ENCODE measurements at places on chromosomes 7 and 10.

GRCh38 chr7:132049462-132050304, 493.3 kb upstream of the PODXL start:
- DNase-seq: no peak

DNA sequence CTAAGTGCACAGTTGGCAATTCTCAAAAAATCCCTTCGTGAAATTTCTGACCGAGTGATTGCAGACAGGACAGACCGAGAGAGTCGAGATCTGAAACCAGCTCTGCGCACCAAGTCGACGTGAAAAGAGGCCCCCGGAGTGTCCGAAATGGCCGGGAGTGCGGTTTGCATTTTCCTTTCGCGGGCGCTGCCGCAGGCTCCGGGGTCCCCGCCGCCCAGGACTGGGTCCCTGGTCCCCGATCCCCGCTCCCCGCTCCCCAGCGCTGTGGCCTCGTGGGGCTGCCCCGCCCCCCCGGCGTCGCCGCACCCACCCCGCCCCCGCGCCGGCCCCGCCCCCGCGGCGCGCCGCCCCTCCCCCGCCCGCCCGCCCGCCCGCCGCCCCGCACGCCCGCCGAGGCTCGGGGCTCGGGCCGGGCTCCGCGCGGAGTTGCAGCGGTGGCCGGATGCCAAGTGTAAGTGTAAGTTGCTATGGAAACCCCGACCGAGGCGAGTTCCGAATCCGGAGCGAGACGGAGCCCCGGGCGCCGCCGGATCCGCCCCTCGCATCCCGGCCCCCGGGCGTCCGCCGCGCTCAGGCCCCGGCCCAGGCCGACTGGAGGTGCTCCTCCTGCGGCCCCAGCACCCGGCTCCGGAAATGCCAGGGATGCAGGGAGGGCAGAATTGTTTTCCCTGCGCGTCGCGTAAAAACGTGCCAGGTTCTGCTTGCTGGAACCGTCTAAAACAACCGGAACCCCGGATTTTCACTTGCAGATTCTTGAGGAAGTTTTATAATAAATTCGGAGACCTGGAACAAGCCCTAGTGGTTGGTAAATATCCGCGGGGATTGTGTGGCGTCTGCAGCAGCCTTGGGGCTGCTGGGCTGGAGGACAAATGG, 4.6 kb downstream of the BMI1 start:
- DNase-seq: no peak

- no peak for DNase-seq
Observed at GRCh38 chr7:6477318-6477660, 29.5 kb upstream of the DAGLB start.

DNA sequence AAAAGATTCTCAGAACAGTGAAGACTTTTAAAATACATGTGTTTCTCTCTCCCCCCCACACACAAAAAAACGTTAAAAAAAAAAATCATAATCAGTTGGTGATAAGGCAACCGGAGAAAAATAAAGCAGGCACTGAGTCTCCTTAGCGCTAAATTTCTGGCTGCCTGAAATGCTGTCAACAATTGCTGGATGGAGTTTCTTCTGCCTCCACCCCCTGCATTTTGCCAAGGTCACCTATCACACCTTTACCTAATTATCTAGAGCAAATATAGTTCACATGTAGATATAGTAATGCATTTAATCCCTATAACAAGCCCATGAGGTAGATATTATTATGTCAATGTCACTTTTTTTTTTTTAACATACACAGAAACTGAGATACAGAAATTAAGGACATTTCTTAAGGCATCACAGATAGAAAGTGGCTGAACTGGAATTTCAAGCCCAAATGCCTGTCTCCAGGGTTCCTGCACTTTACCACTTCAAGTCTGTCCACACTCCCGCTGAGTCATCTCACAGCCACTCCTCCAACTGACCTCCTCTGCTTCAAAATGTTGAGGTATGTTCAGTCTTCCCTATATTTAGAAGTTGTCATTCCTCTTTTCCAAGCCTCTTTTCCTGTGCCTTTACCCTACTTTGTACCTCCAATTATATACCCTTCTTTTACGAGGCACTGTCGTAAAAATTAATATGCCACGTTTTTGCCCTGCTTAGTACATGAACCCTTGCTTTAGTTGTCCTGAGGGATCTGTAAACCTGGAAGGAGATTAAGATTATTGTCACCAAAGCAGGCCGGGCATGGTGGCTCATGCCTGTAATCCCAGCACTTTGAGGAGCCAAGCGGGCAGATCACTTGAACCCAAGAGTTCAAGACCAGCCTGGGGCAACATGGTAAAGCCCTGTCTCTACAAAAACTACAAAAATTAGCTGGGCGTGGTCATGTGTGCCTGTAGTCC, 72.8 kb upstream of the MPP7 start:
- no peak for DNase-seq

DNA sequence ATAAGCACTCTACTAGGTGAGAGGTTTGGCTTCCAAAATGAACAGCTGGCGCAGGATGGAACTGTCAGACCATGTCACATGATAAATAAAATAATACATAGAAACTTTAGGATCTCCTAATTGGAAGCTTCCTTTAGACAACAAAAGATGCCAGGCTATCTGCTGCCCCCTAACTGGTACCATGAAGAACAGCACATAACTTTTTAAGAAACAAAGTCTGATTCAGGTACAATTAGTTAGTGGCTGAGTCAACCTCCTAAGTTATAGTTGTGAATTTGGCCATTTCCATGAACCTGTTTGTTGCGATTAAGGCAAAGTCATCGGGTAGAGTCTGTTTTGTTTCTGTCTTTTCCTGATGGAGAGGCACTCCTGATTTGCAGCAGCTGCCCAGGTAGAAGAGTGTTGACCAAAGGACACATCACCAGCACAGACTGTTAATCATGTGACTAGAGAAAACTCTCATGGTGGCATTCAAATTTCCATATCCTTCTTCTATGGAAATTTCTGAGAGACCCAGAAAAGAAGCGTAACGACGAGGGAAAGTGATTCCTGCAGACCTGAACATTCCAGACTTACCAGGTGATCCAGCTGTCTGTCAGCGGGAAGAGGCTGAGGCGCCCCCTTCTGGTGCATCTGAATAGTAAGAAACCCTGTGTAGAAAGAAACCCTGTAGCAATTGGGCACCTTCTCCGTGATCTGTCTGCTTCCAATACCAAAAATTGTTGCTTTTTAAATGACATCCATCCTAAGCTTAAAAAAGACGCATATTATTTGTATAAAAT, 8.6 kb upstream of the INHBA start:
- DNase-seq: peak; percentile 4

All from NCI-H2171 (cell line).